Mesothelial cell of epicardium (in vitro differentiated cells): ENCODE measurements at places on chromosomes 2 and 18. TPM values are rescaled to one million over a fixed set of nuclear protein-coding genes. Genes with fewer than 3 reads are reported as not detected.

Gene AP1S3
- total RNA-seq = 18.0 to 23.2 TPM (median 18.5 TPM) in 3 replicates

Gene IL36G
- not detected in 3 replicates for total RNA-seq

Gene MDH1B
- 0.89 to 1.3 TPM (median 1.1 TPM) in 3 replicates for total RNA-seq

Gene MC4R
- not detected in 3 replicates for total RNA-seq

Gene RIOK3
- total RNA-seq = 41.7 to 44.2 TPM (median 42.0 TPM) in 3 replicates

Gene ATP6V1B1
- total RNA-seq = 0.44 to 0.66 TPM in 2 of 3 replicates, not detected in the other

Gene SGO2
- 8.8 to 10.7 TPM (median 9.2 TPM) in 3 replicates for total RNA-seq

Gene SRSF7
- 185 to 189 TPM (median 187 TPM) in 3 replicates for total RNA-seq

Gene SEMA4F
- 17.5 to 19.8 TPM (median 18.1 TPM) in 3 replicates for total RNA-seq

Gene CRIM1
- total RNA-seq = 58.3 to 69.7 TPM (median 61.8 TPM) in 3 replicates

Gene CD8B2
- not detected in 3 replicates for total RNA-seq

Gene HOXD8
- 0.29 to 0.58 TPM (median 0.40 TPM) in 3 replicates for total RNA-seq

Gene CD207
- not detected in 3 replicates for total RNA-seq

Gene DAW1
- total RNA-seq = not detected in 3 replicates

Gene UCN
- 3.1 to 5.1 TPM (median 4.4 TPM) in 3 replicates for total RNA-seq

Gene C2orf80
- total RNA-seq = not detected in 3 replicates

Gene CFC1
- total RNA-seq = not detected in 3 replicates

Gene ZAP70
- 1.9 to 3.1 TPM (median 2.3 TPM) in 3 replicates for total RNA-seq

Gene MLPH
- total RNA-seq = 6.1 to 7.7 TPM (median 7.5 TPM) in 3 replicates

Gene TCF23
- 0.04 TPM in 1 of 3 replicates, not detected in the others for total RNA-seq

Gene RAPGEF4
- total RNA-seq = 18.0 to 24.7 TPM (median 24.5 TPM) in 3 replicates

Gene HOXD11
- total RNA-seq = 1.9 to 3.0 TPM (median 2.2 TPM) in 3 replicates

Gene BMP10
- total RNA-seq = 0.13 TPM in 1 of 3 replicates, not detected in the others

Gene MALL
- total RNA-seq = 4.8 to 5.4 TPM (median 4.9 TPM) in 3 replicates

Gene KCNF1
- total RNA-seq = 0.72 to 0.93 TPM (median 0.83 TPM) in 3 replicates

Gene ATOH8
- total RNA-seq = 12.6 to 13.8 TPM (median 12.7 TPM) in 3 replicates

Gene GALM
- total RNA-seq = 17.0 to 18.2 TPM (median 17.6 TPM) in 3 replicates

Gene CSRNP3
- 29.1 to 31.2 TPM (median 29.6 TPM) in 3 replicates for total RNA-seq

Gene GPR155
- total RNA-seq = 4.4 to 7.2 TPM (median 4.6 TPM) in 3 replicates

Gene CNGA3
- total RNA-seq = not detected in 3 replicates

Gene ST6GAL2
- 16.3 to 19.4 TPM (median 19.3 TPM) in 3 replicates for total RNA-seq

Gene MAP4K3
- total RNA-seq = 77.8 to 78.4 TPM (median 78.0 TPM) in 3 replicates

Gene ZNF514
- total RNA-seq = 36.4 to 38.0 TPM (median 37.5 TPM) in 3 replicates

Gene FBXO36
- 5.1 to 6.2 TPM (median 5.5 TPM) in 3 replicates for total RNA-seq

Gene TLX2
- total RNA-seq = 0.18 TPM in 1 of 3 replicates, not detected in the others

Gene SMAD4
- total RNA-seq = 147 to 152 TPM (median 148 TPM) in 3 replicates

Gene GPR45
- total RNA-seq = not detected in 3 replicates

Gene SPDYA
- 1.3 to 2.0 TPM (median 1.7 TPM) in 3 replicates for total RNA-seq

Gene SOWAHC
- 15.9 to 16.8 TPM (median 16.0 TPM) in 3 replicates for total RNA-seq

Gene HOXD9
- total RNA-seq = 0.93 to 1.2 TPM (median 1.1 TPM) in 3 replicates

Gene CNTNAP5
- 0.22 to 1.1 TPM (median 0.29 TPM) in 3 replicates for total RNA-seq

Gene DSC2
- 61.3 to 64.7 TPM (median 63.0 TPM) in 3 replicates for total RNA-seq

Gene ATAD2B
- 31.3 to 35.6 TPM (median 35.3 TPM) in 3 replicates for total RNA-seq

Gene ADD2
- total RNA-seq = 1.3 to 2.0 TPM (median 1.3 TPM) in 3 replicates

Gene SERPINB11
- total RNA-seq = not detected in 3 replicates

Gene ATP5F1A
- total RNA-seq = 322 to 340 TPM (median 329 TPM) in 3 replicates

Gene FAM210A
- 14.7 to 17.1 TPM (median 16.6 TPM) in 3 replicates for total RNA-seq
